Right renal pelvis (tissue), 4 donors: ENCODE measurements at places on chromosomes 16 and 17.

- DNase-seq, result no peak
Measured at GRCh38 chr17:2337544-2338314, 428 bp downstream of the SGSM2 start.

DNA sequence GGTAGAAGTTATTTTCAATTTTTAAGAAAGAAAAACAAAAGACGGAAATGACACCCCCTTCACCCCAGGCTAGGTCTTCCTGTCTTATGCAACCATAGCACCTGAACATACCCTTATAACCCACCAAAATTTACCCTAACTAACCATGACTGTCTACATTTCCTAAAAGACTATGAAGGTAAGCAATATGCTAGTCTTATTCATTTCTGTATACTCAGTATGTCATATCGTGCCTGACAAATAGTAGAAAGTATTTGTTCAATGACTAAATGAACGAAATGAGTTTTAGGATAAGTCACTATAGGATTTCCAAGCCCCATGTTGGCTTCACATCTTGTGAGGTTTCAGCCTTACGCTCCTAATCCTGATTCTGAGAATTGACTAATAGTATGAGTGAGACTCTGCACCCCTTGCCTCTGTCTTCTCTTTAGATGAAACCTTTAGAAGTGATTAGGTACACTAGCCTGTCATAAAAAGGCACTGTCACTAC lies 6.5 kb downstream of the ADAT1 start:
- DNase-seq, result no peak

- no peak for DNase-seq
Measured at GRCh38 chr16:46783800-46784199, 35.7 kb upstream of the MYLK3 start.

- DNase-seq, result no peak
Measured at GRCh38 chr17:43556292-43556691, 10.2 kb upstream of the ETV4 start.

DNA sequence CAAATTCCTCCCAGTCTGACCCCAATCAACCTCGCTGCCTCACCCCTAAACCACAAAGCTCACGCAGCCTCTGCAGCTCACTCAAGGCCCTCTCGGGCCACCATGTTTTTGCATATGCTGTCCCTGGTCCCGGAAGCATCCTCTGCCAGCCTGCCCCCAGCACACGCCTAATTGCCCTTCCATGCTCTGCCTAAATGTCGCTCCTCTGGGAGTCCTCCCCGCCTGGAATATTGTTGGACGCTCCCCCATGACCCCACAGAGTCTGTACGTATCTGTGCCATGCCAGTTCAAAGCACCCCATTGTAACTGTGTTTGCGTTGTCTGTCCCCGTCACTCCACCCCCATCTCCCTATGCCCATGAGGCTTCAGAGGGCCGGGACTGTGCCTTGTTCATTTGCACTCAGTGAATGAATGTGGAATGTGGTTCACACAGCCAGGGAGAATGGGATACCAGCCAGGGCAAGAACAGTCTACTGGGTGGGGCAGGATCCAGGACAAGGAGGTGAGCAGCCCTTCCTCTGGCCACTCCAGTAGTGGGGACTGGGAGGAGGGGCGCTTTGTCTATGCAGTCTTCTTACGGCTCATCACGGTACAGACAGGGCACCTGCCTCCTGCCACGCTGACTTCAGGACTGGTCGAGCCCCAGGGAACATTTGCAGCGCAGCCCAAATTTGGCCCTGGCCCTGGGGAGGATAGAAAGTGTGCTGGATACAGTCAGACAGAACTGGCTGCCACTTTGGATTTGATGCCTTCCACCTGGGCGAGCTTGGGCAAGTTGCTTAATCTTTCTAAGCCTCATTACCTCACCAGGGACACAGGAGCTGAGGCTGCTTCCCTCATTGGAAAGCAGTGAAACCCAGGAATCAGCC lies 48.5 kb downstream of the NOS2 start:
- no peak for DNase-seq

GRCh38 chr17:77295241-77295853 lies 154.6 kb downstream of the SEC14L1 start:
- no peak for DNase-seq
